ENCODE measurements at places on chromosomes 16 and 17.

GRCh38 chr16:23296994-23297393 lies 5.1 kb upstream of the SCNN1B start:
- no peak for DNase-seq

GRCh38 chr17:7705269-7706255 lies 560 bp downstream of the EFNB3 start:
- no peak for DNase-seq

GRCh38 chr17:40243761-40244160 lies 24.7 kb downstream of the WIPF2 start:
- no peak for DNase-seq

DNA sequence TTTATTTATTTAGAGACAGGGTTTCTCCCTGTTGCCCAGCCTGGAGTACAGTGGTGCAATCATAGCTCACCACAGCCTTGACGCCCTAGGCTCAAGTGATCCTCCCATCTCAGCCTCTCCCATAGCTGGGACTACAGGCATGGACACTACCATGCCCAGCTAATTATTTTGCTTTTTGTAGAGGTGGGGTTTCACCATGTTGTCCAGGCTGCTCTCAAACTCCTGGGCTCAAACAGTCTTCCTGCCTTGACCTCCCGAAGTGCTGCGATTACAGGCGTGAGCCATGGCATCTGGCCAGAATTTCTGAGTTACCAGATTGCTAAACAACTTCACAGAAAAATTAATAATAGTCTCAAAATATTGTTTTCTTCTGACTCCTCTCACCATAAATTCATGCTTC lies 21.7 kb downstream of the MOSMO start:
- DNase-seq: no peak

DNA sequence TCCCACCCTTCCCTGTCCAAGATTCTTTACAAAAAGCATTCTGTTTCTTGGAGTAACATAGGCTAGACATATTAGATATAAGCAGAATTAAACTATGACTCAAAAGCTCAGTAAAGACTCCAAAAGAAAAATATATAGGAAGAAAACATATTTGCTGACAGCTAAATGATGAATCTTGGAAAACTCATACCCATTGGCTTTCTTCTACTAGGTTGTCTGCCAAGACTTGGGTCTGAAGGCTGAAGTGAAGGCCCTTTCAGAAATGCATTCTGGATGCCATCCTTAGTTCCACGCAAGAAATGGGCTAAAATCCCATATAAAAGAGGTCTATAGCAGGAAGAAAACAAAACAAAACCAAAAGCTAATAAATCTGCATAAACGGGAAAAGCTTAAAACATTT lies 15.1 kb downstream of the CEP20 start:
- DNase-seq: no peak

- DNase-seq: no peak
These were observed 3.7 kb downstream of the KRT24 start for GRCh38 chr17:40699853-40700252.

- DNase-seq: no peak
These were observed 109.4 kb upstream of the AXIN2 start for GRCh38 chr17:65670667-65671371.

- DNase-seq: peak; percentile 40
These were observed 15.2 kb downstream of the IL21R start for GRCh38 chr16:27417047-27417671.

GRCh38 chr17:34412965-34413441 lies 50.0 kb upstream of the CCL1 start:
- DNase-seq: no peak

GRCh38 chr16:3873482-3874173 lies 6.9 kb downstream of the CREBBP start:
- no peak for DNase-seq

- no peak for DNase-seq
These were observed 52.0 kb upstream of the AMZ2 start for GRCh38 chr17:68195667-68196393.

DNA sequence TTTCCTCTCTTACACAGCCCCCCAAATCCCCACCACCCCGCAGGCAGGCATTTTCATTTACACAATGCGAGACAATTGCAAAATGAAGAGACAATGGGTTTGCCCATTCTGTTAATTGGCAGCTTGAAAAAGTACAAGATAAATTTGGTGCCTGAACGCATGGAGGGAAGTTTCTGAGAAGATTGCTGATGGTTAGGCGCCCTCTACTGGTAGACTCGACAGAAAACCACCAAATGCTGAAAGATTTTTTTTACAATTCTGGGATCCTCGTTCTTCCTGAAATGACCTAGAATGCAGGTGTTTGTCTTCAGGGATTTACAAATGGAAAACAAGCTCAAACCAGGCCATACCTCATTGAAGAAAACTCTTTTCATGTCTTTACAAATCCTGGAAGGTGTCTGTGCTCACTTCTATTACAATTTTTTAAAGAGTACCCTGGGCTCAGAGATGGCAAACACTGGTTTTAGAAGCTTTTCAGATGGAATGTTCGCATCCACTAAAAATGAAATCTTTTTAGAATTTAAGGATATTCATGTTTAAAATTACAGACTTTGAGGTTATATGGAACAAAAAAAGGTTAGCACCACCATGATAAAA lies 338.5 kb downstream of the PMP22 start:
- peak; percentile 55 for DNase-seq

GRCh38 chr17:6893382-6894205 lies 62.1 kb upstream of the TEKT1 start:
- DNase-seq: no peak

GRCh38 chr16:67441271-67441753 lies 10.4 kb downstream of the HSD11B2 start:
- DNase-seq: no peak

- peak; percentile 39 for DNase-seq
These were observed 5.1 kb upstream of the CD68 start for GRCh38 chr17:7574176-7574953.

DNA sequence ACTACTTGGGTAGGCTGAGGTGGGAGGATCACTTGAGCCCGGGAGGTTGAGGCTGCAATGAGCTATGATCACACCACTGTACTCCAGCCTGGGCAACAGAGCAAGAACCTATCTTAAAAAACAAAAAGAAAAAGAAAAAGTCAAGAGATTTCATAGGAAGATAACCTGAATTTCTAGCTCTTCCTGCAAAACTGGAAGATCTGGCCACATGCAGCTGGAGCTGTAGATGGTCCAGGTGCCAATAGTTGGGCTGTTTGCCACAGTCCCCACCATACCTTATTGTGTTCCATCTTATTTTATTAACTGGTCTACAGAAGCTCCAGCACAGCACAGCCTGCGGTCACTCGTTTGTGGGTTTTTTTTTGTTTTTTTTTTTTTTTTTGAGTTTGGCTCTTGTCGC lies 15.0 kb downstream of the ATP2A1 start:
- no peak for DNase-seq

DNA sequence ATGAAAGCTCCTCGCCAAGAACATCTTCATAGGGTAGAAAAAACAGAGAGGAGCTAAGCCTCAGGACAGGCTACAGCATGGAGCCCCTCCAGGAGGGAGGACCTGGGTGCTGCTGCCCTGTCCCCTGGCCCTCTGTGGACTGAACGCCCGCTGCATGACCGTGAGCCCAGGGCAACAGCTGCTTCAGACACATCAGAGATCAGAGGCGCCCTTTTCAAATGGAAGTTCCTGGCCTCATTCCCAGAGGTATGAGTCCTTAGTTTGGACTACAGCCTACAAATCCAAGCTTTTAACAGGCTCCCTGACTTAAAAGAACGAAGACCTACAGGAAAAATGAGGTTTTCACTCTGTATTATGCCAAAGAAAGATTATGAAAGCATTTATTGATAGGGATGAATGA lies 48.5 kb downstream of the ZNF18 start:
- DNase-seq: no peak

DNA sequence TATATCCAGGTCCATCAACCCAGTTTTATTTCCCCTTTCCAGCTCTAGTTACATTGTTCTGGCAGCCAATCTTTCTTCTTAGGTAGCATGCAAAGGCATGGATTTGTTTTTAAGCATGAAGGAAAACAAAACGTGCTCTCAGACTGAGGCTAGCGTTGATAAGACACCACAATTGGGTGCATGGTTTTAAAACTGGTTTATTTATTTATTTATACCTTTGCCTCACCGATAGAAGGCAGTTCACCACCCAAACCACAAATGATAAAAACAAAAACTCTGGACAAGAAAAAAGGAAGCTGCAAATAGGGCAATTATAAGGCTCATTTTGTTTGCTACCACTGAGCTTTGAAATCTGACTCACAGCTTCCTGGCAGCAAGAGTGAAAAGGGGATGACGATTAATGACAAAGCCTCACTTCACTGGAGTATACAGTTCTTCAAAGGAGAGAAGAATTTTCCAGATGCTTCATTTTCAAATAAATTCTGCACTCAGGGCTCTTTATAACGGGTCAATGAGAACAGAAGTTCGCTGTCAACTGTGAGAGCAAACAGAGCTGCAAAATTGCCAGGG lies 278.4 kb upstream of the IRX5 start:
- DNase-seq: no peak

DNA sequence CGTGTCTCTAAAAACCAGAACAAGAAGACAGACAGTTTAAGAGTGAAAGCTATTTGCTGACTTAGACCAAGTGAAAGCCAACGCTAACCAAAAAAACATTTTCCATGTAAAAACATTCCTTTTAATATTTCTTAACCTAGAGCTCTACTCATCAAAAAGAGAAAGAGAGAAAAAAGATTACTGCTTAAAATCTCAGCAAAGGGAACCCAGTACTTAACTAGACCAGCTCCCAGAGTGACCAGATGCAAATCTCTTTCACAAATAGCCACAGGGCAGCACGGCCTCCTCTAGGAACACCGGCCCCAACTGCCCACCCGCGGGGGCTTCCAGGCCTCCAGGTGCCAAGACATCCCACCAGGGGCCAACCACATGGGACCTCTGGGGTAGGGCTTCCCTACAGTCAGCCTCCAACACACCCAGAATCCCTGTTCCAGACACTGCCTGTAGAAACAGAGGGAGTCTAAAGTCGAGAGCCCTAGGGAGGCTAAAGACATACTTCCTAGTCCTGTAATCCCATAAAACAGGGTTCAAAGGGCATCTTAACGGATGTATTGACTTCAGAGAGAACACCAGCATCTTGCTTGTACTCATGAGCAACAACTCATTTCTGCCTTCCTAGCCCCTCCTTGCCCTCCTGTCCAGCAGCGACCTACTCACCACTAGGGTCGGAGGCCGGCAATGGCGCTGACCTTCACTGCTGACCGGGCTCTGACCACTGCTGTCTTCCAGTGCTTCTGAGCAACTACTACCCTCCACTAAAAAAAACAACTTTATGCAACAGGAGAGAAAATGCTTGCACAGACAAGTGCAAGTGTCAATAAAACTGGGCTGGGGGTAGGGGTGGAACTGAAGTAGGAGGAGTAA lies 21.3 kb downstream of the ZCCHC14 start:
- no peak for DNase-seq

GRCh38 chr16:81517629-81518438 lies 73.2 kb downstream of the CMIP start:
- no peak for DNase-seq

GRCh38 chr17:66467766-66468165 lies 165.4 kb downstream of the PRKCA start:
- no peak for DNase-seq

- no peak for DNase-seq
These were observed 78.5 kb downstream of the MRC2 start for GRCh38 chr17:62705778-62706597.

GRCh38 chr16:641326-642188 lies at the start of gene MCRIP2:
Gene MCRIP2, plus strand, starts transcription at chr16:641828. Its CDS starts 164 bp downstream, at chr16:641992.
- peak; percentile 82 for DNase-seq

DNA sequence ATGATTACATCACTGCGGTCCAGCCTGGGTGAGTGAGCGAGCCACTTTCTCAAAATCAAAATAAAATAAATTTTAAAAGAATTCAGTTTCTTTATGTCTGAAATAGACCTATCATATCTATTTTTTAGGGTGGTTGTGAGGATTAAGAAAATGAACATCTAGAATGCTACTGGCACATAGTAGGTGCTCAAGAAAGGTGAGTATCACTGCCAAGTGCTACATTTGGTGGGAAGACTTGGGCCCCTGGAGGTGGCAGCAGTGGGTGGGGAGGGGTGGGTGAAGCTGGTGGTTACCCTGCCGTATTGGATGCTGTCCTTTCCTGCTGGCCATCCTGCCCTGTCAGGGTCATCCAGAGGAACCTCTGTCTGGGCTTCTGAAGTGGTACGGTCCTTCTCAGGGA lies 50.3 kb downstream of the ABCC6 start:
- no peak for DNase-seq

GRCh38 chr17:49082231-49082630 lies 50.3 kb upstream of the B4GALNT2 start:
- no peak for DNase-seq

DNA sequence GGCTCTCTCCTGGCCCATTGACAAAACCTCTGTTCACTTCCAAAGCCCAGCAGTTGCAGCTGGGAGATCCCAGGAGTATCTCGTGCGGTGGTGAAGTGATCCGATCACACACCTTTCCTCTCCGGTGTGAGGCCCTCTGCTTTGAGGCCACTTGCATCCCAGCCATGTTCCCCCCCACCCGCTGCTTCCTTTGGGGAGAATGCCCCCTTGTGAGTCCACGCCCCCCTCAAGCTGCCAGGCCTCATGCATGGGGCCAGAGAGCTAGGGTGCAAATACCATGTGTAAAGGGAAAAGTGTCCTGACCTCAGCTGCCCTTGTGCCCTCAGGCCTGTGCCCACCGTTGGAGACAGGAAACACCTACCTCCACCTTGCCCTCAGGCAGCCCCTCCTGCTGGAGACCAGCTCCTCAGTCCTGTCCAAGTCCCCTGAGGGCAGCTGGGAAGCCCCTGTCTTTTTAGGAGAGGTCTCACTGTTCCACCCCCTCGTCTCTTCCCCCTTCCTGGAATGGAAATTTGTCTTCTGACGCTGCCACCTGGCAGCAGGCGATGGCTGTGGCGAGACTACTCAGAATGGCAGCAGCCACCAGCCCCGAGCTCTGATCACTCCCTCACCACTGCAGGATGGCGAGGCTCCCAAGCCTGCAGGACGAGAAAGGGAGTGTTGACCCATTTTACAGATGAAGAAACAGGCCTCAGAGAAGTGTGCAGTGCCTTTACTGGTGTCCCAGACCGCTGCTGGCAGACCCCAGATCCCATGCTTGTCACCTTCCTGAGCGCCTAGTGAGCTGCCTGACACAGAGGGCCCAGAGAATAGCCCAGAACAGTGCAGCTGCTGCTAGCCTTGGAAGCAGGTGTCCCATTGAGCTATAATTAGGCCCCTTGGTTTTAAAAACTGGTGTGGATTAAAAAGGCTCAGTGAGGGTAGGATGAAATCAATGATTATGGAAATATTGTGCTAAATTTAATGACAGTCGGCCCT lies 120.6 kb upstream of the CACNG5 start:
- DNase-seq: peak; percentile 43

GRCh38 chr17:45425984-45426413 lies 6.7 kb downstream of the ARHGAP27 start:
- no peak for DNase-seq

- no peak for DNase-seq
These were observed 137.1 kb downstream of the GAS7 start for GRCh38 chr17:10061111-10061845.
